Stimulated activated CD4-positive, alpha-beta T cell treated with anti-CD3 and anti-CD28 coated beads, Interleukin-4, amount 100 ng/mL, for 24 hours (primary cell): ENCODE measurements at places on chromosomes 4 and X.

DNA sequence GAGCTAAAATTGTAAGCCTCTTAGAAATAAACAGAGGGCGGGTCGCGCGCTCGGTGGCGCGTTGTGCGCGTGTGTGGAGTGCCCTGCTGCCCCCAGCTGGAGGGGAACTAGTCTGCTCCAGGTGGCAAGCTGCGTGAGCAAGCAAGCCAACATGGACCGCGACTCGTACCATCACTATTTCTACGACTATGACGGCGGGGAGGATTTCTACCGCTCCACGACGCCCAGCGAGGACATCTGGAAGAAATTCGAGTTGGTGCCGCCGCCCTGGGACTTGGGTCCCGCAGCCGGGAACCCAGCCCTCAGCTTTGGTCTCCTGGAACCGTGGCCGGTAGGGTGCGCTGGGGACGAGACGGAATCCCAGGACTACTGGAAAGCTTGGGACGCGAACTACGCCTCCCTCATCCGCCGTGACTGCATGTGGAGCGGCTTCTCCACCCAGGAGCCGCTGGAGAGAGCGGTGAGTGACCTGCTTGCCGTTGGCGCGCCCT, 66.1 kb downstream of the DNAAF6 start:
- no peak for DNase-seq

DNA sequence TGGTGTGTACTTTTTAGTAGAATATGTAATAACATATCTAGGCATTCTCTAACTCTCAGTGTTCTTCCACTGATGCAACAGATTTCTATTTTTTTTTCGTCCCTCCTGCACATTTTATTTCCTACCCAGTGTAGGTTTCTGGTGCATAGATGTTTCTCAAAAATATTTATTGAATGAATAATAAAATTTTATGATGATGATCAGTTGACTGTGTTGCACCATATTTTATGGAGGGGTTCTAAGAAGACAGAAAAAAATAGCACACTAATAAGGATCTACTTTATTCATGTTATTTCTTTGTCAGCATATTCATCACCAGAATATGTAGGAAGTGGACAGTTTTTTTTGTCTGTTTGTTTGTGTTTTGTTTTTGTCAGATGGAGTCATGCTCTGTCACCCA, 2529.3 kb downstream of the ARAP2 start:
- no peak for DNase-seq

- no peak for DNase-seq
Observed at GRCh38 chr4:5036239-5036638, 15.0 kb upstream of the STK32B start.

DNA sequence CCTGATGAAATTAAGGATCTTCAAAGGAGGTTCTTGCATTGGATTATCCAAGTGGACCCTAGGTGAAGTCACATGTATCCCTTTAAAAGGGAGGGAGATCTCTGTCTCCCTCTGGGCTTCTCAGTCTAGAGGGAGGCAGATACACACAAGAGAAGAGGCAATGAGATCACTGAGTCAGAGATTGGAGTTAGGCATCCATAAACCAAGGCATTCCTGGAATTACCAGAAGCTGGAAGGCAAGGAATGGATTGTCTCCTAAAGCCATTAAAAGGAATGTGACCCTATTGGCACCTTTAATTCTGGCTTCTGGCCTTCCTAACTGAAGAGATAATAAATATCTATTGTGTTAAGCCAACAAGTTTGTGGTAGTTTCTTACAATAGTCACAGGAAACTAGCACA, 383.2 kb downstream of the PACRGL start:
- no peak for DNase-seq
